ENCODE measurements at places on chromosomes 1 and 21.

DNA sequence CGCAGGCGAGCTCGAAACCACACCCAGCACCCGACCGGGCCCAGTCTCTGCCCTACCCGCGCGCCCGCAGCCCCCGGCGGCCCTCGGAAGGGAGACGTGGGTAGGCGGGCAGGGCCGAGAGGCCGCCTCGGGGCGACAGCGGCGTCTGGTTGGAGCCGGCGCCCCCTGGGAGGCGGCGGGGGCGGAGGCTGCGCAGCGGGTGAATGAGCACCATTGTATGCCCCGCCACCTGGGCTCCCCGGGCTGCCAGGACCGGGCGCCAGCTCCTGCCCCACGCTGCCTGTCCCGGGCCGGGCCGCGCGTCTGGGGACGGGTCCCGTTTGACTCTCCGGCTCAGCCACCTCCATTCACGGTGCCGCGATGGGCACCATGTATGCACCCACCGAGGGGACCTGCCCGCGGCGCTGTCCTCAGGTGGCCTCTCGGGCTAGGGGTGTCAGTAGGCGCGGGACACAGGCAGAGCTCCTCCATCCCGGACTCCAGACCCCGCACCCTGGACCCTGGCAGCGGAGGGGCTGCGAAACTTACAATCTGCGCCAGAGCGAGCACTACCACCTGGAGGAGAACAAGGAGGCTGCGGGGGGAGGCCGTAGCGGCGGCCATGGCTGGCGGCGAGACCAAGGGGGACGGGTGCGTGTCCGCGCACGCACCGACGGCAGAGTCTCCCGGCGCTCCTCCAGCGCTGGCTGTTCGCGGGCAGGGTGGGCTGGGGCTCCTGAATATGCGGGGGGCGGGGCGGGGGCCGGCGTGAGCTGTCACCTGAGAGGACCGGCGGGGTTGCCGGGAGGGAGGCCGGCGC lies at the start of gene COL9A2:
COL9A2 (minus strand) TSS at position 692 of the 799 bp plus-strand sequence; CDS start at position 603, 89 bp downstream.
- peak; percentile 48 for DNase-seq

- DNase-seq = no peak
These were observed 31.9 kb upstream of the GTF2B start for GRCh38 chr1:88923224-88923623.

- no peak for DNase-seq
These were observed 4.5 kb downstream of the COPA start for GRCh38 chr1:160338580-160338979.

DNA sequence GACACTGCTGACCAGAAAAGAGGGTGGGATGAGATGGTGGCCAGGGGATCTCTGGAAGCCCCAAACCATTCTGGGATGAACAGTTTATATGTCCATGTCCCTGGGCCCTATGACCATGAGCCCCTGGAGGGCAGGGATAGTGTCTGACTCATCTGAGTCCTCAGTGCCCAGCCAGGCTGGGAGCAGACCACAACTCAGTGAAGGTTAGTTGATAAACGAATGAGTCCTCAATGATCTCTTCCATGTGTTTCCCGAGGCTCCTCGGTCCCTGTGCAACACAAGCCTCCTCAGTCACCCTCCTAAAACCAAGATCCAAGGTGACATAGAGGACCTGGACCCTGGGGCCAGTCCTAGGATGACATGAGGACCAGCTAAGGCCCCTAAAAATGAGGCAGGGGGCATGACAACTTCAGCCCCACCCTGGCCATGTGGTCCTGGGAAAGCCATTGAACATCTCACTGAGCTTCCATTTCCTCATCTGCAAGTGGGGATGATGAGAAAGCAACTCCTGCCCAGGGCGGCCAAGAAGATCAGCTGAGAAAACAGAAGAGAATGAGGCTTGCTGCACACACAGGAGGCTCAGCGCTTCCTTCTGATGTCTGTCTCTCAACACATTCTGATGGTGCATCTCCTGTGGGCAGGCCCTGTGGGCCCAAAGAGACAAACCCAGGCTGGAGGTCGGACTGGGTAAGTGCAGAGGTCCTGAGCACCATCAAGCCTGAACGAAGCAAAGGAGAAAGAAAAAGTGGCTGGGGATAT lies 86.3 kb downstream of the GLIS1 start:
- no peak for DNase-seq

- no peak for DNase-seq
These were observed at the start of gene BLACAT1 for GRCh38 chr1:205455581-205456382. Gene BLACAT1 (minus strand): TSS chr1:205456045.

DNA sequence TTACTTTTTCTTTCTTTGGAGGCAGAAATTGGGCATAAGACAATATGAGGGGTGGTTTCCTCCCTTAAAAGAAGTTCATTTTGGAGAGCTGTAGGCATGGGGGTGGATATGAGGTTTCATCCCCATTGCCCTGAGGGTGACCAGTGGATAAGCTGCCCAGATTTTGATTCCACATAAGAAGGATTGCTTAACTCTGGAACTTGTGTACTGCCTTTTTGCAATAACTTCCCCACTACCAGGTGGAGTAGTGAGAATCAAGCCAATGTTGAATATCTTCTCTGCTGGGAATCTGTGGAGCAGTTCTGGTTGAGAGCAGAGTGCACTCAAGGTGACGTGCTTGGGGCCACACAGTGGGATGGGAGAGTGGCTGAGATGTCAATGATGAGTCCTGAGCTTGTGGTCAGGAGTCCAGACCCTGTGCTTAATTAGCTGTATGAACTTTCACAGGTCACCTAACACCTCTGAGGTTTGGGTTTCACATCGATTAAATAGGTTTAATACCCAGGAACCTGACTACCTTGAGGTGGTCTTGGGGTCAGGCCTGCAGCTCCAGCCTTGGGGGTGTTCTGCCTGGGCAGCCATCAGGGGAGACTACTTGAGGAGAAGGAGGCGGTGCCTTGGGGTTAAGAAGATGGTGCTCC lies 152.9 kb downstream of the FCRL5 start:
- DNase-seq = no peak

- DNase-seq = no peak
These were observed 772 bp downstream of the SLC30A2 start for GRCh38 chr1:26044971-26045721.

- peak; percentile 1 for DNase-seq
These were observed 49.4 kb downstream of the WDR4 start for GRCh38 chr21:42829954-42830353.

DNA sequence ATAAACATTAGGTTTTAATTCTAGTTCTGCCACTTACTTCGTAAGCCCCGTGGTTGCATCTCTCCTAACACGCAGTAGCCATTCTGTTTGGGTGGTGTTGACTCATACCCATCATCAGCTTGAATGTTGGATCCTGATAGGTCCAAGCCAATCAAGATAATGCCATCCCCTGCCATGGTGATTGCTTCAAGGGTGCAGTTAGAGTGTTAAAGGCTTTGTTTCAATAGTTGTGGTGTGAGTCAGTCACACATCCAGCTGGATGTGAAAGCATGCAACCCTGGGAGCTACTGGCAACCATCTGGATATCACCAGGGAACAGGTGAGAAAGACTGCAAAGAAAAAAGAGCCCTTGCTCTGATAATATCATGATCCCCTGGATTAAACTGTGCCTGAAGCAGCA lies 69.1 kb downstream of the OMA1 start:
- no peak for DNase-seq

GRCh38 chr1:38444311-38444710 lies 397.7 kb upstream of the POU3F1 start:
- peak; percentile 33 for DNase-seq

DNA sequence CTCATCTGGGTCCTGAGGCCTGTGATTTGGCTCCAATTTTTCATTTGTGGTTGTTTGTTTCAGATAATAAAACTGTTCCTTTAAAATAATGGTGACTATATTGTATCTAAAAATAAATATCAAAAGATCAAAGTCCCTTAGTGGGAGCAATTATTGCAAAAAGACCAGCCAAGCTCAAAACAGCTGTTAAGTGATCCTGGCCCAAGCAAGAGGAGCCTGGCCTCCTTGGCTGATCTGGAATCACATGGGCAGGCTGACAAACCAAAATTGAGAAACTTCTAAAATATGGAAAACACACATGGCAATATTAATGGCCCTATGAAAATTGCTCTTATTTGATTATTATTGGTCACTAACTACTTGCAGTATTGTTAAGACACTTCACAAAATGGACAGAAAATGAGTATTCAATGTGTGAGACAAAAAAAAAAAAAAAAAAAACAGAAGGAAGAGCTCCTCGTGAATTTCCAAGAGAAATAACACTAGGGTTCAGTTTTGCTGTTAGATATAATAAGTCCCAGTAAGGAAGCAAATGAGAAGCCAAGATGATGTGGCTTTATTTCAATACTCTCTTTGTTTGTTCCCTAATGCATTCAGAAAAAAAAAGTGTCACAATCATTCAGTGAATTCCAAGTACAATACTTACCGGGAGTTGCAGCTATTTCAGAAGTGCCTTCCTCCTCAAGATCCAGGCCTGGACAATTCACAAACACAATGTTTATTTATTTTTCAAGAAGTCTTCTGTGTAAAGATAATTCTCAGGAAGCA lies 105.1 kb downstream of the SEC16B start:
- DNase-seq = no peak

- DNase-seq = no peak
These were observed 125.8 kb upstream of the C8B start for GRCh38 chr1:57091642-57092041.

- no peak for DNase-seq
These were observed 500 bp upstream of the PEA15 start for GRCh38 chr1:160204526-160205241.

DNA sequence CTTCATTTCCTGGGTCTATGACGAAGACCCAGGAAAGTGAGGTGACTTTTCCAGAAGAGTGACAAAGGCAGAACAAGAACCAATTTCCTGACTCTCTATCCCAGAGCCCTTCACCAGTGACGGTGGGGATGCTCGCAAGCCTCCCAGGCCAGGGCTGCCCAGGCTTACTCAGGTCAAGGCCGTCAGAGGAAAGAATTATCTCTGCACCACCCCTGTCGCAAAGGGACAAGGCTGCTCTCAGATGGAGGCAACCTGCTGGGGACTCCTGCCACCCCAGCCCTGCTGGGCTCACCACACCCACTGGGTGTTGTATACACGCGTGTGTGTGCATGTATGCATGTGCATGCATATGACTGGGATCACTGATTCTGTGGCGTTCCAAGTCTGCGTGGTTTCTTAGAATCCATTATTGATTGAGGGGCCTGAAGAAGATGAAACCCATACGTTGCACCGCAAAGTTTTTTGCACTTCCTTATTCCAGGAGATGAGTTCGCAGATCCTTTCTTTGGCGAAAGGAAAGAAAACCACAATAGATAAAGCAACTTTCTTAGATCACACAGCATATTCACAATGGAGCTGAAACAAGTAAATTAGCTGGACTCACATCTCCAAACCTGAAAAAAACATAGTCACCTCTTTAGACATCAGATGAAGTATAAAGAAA lies 255.8 kb downstream of the RHOU start:
- no peak for DNase-seq

DNA sequence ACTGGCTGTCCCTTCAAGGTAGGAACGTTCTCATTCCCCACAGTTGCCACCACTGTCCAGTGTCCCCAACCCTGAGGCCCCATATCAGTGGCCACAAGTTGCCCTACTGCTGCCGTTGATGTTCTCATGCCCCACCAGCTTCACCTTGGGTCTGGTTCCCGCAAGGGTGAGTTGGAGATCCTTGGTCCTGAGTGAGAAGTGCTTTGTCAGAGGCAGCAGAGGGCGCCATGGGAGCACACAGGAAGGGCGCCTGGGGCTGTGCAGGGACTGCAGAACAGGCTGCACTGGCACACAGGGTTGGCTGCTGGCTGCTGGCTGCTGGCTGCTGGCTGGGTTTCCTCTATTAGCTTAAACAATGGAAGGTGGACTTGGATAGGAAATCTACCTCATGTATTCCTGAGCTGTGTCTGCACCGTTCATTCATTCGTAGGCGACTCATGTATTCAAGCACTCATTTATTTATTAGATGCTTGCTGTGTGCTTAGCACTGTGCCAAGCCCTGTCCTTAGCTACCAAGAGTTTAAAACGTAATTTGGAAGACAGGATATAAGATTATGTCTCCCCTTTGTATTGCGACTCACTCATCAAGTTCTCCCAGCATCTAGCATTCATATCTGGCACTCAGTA lies 2.1 kb upstream of the S100A9 start:
- peak; percentile 73 for DNase-seq

DNA sequence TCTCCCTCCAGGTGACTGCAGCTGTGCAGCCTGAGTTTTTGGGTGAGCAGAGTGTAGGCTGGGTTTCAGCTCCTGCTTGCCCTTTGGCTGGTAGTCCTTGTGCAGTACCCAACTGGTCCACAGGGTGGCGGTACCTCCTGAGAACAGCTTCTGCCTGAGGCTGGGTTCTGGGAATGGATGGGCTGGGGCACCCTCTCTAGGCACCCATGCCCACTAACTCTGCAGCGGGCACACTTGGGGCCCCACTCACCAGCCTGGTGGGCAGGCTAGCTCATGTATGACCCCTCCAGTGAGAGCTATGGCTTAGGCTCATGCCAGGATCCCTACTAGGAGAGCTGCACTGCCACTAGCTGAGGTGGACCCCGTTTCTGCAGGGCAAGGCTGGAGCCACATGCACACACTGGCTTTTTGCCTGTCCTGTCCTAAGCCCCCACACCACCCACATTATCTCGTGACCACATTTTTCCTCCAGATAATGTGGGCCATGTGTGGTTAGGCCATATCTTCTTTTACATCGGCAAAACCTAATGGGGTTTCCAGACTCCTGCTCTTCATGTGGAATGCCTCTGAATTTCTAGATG lies 15.5 kb upstream of the GSTM4 start:
- peak; percentile 81 for DNase-seq

DNA sequence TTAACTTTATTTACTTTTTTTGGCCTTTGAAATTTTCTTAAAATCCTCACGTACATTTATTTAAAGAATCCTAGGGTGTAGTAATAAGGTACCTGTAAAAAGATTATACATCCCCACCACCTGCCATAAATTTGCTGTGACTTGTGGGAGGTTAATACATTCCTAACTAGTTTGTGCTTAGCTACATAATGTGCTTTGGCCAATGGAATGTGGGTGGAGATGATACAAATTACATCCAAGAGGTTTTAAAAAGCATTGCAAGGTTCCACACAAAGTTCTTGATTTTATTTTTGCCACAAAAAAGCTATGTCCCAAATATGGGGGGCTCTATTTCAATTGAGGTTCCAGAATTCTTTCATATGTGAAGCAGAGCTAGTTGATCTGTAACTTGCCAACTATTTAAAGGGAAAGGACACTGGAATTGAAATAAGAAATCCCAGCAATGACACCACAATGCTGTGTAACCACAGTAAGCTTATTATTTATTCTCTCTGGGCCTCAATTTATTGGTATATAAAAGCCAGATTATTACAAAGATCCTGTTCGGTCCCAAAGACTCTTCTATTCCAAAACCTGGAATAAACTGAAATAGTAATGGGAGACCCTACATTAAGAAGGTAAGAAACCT lies 15.7 kb downstream of the ASPM start:
- peak; percentile 59 for DNase-seq

DNA sequence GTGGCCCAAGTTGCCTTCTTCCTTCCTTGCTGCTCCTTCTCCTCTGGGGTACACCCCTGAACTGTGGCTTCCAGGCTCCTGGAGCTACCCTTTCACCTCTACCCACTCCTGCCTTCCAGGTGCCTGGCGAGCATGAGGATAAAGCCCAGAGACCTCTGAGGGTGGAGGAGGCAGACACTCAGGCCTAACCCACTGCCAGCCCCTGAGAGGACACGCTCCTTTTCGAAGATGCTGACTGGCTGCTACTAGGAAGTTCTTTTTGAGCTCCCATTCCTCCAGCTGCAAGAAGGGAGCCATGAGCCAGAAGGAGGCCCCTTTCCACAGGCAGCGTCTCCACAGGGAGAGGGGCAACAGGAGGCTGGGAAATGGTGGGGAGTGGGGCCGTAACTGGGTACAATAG lies 15.6 kb downstream of the RHBG start:
- DNase-seq = no peak
